Stimulated activated CD8-positive, alpha-beta memory T cell treated with anti-CD3 and anti-CD28 coated beads, Interleukin-4, amount 100 ng/mL, for 1 hour (primary cell): ENCODE measurements at places on chromosomes 5 and 9.

DNA sequence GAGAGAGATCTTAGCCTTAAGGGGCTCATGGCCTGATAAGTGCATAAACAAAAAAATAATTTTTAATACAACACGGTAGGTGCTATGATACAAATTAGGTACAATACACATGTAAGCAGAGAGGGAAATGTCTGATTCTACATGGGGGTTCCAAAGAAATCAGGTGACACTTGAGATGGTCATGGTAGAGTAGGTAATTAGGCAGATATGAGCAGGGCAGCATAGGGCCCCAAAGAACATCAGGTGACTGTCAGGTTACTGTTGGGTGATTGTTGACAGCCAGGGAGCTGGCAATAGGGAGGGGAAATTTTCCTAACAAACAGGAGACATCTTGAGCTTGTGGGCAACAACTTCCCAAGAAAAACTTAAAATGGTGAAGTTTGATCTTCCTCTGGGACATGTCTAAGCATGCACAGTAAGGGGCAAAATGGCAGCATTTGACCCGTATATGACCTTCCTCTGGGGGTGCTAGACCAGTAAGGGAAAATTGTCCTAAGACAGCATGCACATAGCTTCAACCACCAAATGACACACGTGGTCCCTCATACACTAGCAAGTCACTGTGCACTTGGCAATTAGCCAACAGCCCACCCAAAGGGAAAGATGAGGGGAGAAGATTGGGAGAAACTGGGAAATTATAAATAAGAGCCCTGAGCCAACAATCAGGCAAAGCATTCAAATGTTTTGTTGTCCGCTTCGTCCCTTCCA lies 37.3 kb upstream of the TENT4A start:
- no peak for DNase-seq

DNA sequence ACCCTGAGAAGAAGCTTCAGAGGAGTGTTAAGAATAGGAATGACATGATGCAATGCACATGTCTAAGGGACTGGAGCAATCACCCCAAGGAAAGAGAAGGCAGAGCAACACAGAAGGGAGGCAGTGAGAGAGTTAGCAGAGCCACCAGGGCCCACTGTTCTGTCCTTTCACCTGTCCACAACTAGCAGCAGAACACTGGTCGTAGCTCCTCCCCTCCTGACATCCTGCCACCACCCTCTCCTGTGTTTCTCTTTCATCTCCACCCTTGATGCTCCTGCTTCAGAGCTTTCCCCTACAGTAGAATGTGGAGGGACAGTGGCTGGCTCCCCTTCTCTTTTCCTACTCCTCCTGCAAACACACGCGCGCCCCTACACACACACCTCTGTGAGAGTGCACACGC lies 483.4 kb upstream of the KIF2A start:
- no peak for DNase-seq

DNA sequence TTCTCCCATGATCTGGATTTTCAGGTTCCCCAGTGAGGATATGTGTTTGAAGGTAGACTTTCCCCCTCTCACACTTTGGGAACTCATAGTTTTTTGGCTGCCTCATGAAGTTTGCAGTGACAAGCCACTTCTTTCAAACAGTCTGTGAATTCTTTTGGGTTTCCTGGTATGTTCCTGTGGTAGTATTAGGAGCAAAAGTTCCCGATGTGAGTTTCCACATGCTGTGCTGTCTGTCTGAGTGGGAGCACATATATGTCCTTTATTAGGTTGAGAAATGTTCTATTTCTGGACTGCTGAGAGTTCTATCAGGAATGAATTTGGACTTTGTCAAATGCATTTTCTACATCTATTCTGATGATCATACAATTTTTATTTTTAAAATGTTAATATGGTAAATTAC lies 273.2 kb upstream of the TARS1 start:
- no peak for DNase-seq

DNA sequence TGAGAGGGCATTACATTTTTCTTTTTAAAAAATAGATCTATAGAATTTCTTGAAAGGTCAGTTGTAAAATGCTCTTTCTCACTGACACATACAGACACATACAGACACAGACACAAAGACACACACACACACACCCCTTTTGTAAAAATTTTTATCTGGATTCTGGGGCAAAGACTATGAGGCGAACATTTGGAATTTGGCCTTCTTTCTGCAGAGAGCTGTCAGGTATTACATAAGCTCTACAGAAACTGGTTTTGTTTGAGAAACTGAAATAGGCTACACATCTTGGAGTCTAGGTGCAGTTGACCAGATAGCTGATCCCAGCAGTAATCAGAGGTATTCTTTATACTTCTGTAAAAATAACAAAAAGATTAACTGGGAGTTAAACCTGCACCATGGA lies 315.9 kb upstream of the RPS23 start:
- DNase-seq: no peak

- no peak for DNase-seq
Observed at GRCh38 chr9:3455094-3455493, 70.7 kb downstream of the RFX3 start.

DNA sequence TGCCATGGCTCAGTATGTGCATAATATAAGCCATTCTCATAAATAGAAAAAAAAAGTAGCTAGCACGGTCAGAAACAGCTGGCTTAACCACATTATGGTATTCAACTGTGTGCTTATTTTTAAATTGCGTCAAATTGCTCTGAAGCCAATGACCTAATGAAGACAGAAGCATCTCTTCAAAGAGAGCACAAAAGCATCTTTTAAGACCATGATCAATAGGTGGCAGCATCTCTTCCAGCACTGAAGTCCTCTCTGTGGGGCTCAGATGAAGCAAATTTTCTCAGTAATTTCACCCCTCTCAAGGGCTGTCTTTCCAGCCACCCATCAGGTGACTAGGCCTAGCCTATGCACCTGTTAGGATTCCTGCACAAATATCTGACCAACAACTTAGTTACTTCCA lies 251.4 kb downstream of the GLIS3 start:
- no peak for DNase-seq

GRCh38 chr9:134655101-134655500 lies 13.5 kb downstream of the COL5A1 start:
- DNase-seq: no peak

DNA sequence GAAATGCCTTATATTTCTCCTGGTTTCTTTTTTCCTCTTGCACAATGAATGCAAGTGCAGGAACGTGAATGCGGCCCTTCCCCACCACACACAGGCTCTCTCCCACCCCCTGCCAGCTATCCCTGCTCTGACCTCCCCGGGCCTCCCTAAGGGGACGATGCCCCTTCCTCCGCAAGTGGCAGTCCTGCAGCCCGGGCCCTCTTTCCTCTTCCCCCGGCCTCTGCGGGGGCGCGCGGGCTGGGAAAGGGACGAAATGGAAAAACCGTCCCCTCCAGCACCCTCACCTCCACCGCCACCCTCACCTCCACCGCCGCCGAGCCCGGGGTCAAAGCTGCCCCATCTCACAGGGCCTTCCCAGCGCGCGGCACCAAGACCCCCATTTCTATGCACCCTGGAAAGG lies 44.7 kb downstream of the GAS1 start:
- DNase-seq: no peak

DNA sequence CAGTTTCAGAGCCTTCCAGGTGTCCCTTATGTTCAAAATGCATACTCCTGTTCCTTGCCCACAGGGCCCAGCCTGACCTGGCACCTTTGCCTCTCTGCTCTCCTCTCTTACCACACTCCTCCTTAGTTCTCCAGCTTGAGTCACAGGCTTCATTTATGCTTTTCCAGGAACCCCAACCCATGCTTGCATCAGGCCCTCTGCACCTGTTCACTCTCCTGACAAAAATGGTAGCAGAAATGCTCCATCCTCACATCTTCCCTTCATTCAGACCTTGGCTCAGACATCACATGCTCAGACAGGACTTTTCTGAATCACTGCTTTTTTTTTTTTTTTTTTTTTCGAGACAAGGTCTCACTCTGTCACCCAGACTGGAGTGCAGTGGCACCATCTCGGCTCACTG lies 15.1 kb upstream of the RNF145 start:
- DNase-seq: no peak

DNA sequence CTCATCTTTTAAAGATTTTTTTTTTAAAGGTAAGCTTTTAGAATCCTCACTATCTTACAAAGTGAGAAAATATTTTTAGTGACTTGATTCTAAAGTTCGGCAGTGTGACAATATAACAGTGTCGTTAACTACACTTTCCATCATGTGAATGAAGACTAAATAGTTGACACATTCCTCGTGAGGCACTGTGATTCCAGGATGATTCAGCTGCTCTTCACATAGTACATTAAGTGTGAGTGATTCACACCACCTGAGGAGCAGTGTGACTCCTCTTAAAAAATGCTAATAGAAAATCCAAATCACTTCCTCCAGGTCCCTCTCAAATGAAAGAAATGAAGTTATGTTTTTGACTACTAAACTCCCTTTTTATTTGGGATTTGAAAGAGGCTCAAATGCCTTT lies 589.5 kb downstream of the GABRG2 start:
- no peak for DNase-seq
